Stimulated activated CD4-positive, alpha-beta T cell treated with anti-CD3 and anti-CD28 coated beads, Interleukin-1b, Interleukin-23, amount 100 ng/mL, for 24 hours (primary cell): ENCODE measurements at places on chromosomes 6 and 20.

DNA sequence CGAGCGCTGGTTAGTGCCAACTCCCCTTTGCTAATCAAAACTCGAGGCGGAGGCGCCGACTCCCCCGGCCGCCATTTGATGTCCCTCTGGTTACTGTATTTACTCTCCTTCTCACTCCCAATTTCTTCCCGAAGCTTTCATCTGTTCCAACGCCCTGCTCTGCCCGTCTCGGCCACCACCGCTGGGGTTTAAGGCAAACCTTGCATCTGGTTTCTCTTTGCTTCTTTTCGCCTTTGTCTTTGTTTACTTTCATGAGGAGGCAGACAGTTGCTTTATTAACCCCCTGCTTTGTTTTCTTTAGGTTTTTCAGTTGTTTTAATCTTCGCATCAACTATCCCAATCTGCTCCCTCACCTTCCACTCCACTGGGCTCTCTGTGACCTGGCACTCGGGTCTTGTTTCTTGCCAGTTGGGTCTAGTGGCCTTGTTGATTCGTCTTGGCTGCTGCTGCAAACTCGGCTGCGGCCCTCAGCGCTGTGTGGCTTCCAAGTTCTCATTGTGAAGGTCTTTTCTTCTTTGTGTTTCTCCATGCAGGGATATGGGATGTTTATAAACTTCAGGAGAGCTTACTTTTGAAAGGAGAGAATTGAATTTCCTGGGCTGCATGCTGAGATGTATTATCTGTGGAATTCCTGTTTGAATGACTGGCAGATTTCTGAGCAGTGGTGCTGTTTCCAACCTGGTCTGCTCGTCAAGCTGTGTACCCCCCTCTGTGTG, 155.1 kb downstream of the CDC5L start:
- no peak for DNase-seq

- no peak for DNase-seq
Measured at GRCh38 chr6:15874821-15875220, 212.0 kb upstream of the DTNBP1 start.

DNA sequence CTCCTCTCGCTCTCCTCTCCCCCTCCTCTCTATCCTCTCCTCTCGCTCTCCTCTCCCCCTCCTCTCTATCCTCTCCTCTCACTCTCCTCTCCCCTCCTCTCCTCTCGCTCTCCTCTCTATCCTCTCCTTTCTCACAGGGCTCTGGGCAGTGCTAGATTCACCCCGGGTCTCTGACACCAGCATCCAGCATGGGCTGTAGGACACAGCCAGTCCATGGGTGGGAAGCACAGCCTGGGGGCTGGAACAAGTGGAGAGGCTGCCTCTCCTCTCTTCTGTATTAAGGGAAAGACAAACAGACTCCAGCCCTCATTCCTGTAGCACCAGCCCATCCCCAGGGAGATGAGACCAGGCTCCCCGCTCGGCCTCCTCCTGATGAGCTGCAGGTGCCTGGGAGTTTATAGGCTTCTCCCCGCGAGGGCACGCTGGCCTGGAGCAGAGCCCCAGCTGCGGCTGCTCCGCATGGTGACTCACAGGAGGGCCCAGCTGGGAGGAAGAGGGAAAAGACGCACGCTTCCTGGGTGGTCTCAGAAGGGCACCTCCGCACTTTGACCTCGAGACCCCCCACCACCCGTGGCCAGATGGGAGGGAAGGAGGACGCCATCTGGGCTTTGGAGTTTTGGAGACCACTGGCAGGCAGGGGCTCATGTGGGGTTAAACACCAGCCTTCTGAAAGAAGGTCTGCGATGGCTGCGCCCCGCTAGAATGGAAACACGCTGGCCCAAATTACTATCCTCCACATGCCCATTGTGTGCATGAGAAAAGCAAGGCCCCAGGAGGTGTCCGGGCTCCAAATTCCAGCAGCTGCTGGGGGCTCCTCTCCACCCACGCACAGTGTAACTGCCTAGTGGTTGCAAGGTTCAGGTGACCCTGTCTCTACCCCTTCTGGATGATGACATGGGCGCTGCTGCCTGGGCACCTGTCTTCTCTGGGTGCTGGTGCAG, 68.0 kb downstream of the BMP7 start:
- DNase-seq = no peak

GRCh38 chr6:157521362-157522335, 140.7 kb downstream of the ZDHHC14 start:
- DNase-seq = no peak

- DNase-seq = no peak
Measured at GRCh38 chr20:16607364-16608276, 34.4 kb upstream of the KIF16B start.

DNA sequence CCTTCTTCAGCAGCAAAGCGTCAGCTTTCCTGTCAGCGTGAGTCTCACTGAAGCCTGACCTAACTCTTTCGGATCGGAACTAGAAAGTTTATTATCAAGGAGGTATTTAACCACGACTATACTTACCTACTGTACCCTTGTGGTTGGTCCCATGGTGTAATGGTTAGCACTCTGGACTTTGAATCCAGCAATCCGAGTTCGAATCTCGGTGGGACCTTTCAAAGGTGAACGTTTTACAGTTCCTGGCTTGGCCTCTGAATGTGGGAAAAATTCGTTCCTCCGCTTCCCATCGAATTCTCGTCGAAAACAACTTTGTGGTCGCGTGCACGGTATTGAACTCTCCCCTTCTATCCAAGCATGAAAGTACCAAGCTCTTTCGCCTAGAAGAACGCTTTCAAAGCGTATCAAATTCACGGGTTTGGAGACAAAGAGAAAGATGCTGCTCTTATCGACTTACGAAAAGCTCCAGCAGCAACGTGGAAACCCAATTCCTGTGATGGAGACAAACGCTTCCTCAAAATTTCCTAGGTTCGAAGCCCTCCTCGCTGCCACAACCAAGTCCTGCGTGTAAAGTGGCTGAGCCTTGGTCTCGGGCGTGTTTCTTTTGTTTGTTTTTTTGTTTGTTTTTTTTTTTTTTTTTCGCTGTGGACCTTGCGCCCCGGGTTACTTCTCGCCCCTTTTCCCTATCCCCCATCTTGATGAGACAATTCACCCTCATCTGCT, 63.7 kb downstream of the GPX5 start:
- DNase-seq = no peak
